ENCODE measurements at places on chromosomes 7 and 10.

GRCh38 chr10:73932620-73933112 lies 21.7 kb downstream of the PLAU start:
- DNase-seq, result no peak

- DNase-seq, result no peak
These were observed 10.0 kb downstream of the WDR91 start for GRCh38 chr7:135201350-135201749.

DNA sequence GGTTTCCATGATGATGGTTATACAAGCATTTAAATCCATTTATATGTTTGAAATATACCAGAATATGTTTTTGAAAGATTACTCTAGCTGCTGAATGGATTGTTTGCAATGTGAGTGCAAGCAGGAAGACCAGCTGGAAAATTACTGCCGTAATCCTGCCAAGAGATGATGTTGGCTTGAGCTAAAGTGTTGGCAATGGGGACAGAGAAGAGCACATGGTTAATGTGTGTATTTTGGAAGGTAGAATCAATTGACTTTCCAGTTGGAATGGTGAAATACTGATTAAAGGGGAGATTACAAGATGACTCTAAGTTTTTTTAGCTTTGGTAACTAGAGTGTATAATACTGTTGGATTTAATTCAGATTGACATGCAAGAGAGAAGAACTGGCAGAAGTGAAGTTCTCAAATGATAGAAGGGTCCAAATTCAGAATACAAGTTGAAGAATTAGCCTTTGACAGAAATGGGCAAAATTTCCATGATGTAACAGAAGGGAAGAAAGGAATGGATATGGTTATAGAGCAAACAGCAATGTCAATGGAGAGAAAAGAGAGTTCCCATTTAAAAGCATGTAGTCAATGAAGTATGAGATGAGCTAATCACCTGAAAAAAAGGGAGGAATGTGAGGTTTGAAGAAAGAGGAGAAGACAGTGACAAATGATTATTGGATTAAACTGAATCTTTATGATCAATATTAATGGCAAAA lies 422.0 kb downstream of the CDC14C start:
- peak; percentile 51 for DNase-seq

- DNase-seq, result no peak
These were observed 146.2 kb downstream of the ARHGAP22 start for GRCh38 chr10:48458662-48459048.

DNA sequence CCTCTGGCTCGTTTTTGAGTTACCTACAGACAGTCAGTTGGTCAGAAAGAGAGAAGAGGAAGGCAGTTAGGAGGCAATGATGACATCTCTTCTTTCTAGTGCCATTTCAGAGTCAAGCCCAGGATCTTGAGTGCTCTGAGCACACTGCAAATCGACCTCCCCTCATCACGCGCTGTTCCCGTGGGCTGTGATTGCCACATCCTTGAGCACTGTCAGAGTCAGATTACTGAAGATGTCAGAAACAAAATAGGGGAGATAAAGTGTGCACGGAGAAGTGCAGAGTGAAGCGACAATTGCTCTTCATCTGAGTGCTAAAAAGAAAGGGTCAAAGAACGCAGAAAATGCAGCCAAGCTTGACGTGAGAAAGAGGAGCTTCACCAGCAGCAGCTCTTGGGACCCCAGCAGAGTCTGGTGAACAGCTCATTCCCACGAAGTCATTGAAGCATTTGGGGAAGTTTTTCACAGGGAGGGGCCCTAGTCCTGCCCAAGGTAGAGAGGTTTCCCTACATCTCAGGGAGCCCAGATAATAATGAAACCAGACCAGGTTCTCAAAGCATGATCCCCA lies 661.7 kb upstream of the AUTS2 start:
- no peak for DNase-seq

DNA sequence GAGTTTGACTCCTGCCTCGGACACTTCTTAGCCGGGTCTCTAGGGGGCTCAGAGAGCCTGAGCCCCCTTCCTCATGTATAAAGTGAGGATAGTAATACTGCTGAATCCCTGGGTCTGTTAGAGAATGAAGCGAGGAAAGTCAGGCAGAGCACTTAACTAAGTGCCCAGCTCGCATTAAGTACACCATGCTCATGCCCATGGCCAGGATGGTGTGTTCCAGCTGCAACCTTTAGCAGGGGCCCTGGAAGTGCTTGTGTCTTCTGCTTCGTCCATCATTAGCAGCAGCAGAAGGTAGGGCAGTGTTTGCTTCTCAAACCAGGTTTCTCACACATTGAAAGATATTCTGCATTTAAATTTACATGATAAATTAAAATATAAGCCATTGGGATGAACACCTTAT lies 27.3 kb upstream of the WDFY4 start:
- no peak for DNase-seq

GRCh38 chr10:71520042-71520441 lies 123.3 kb downstream of the CDH23 start:
- DNase-seq, result no peak

GRCh38 chr10:99422529-99423096 lies 7.8 kb downstream of the GOT1 start:
- DNase-seq, result no peak

- no peak for DNase-seq
These were observed 106.2 kb downstream of the ELAPOR2 start for GRCh38 chr7:86953219-86953618.

GRCh38 chr7:150479023-150479716 lies 28.7 kb downstream of the GIMAP8 start:
- DNase-seq, result peak; percentile 35

DNA sequence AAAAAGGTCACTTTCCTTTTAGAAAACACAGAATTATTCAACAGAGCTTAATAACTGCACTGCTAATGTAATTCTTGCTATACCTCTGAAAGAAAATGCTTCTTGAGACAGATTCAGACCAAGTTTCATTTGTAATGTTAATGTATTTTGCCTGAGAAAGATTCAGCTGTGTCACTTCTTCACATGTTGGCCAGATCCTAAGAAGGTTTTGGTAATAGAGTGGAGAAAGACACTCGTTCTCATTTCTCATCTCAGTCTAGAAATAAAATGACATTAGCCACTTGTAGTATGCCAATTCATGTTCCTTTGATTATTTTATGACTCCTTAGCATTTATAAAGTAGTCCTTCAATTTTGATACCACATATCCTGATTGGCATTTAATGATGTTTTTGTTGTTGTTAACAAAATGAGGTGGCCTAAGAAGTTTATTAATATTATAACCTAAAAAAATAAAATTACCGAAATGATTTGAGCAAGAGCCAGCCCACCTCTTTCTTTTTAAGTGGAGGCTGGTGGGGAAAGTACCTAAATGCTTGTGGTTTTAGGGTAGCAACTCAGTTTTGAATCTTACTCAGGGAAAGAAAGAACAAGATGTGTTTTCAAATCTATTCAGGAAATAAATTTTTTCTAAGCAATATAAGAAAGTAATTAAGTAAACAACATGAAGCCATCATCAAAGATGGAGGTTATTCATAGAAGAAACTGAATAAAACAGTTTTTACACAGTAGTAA lies 16.4 kb upstream of the ELAPOR2 start:
- no peak for DNase-seq

DNA sequence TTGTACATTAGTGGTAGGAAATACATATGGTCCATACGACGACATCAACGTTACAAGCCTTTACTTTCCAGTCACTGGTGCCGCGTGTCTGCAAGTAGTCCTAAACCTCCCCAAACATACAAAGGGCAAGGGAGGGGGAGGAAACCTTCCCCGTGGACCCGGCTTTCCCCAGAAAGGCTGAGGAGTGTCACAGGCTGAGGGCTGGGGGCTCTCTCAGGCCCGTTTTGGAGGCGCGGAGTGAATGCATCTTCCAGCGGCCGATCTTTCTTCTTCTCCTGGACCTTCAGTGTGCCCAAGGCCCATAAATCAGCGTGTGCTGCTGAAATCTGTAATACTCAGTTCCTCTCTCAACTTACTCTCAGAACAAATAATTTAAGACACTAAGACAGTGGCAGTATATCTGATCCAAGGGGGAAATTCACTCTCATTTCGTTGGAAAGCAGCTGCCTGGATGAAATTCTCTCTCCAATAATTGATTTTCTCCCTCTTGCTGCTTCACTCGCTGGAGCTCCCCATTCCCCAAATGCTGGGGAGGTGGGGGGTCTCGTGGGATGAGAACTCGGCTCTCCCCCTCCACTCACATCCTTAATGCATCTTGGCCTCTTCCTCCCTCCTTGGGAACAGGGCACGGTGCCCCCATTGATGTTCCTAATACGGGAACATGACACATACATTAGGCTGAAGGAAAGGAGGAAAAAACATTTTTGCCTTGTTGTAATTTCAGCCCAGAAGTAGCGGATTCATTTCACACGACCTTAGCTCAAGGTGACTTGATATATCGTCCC lies 126.1 kb downstream of the ADARB2 start:
- DNase-seq, result no peak

DNA sequence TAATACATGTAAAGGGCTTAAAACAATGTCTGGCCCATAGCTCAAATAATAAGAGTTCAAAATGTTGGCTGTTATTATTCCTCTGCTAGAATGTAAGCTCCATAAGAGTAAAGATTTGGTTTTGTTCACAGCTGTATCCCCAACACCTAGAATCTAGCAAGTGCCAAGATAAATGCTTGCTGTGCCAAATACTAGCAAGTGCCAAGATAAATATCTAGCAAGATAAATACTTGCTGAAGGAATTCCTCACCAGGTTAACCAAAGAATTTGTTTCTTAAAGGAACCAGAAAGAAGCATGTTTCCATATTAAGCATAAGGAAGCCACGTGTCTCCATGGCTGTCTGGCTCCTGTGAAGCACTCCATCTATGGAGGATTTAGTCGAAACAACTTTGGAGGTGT lies 235.2 kb upstream of the SP4 start:
- no peak for DNase-seq

DNA sequence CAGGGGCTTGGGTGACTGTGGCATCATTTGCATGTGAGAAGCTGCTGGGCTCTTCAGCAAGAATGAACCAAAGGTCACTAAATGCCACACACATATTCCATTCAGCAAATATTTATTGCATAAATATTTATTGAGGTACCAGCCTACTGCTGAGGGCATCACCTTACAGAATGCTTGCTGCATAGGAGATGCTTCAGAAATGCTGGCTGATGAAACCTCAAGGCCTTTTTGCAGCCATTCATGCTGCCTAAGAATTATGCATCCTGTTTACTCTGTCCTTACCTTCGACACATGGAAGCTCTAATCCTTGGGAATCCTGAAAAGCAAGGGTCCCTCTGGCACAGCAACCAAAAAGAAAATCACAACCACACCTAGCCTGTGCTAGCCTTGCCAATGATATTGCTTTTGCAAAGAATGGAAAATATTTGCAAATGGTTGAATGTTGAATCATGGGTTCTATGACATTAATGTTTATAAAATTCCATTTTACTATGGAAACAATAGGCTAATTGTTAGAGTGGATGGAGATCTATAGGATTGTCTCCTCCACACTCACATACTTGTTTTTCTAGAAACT lies 79.6 kb downstream of the PCGF5 start:
- DNase-seq, result no peak

- no peak for DNase-seq
These were observed 11.4 kb downstream of the BUB3 start for GRCh38 chr10:123165445-123166072.

GRCh38 chr10:95363303-95363912 lies 72.6 kb upstream of the PDLIM1 start:
- DNase-seq, result peak; percentile 88

- peak; percentile 73 for DNase-seq
These were observed 26.8 kb downstream of the VSIR start for GRCh38 chr10:71746344-71747037.

GRCh38 chr10:133125901-133126300 lies 34.1 kb upstream of the KNDC1 start:
- no peak for DNase-seq

DNA sequence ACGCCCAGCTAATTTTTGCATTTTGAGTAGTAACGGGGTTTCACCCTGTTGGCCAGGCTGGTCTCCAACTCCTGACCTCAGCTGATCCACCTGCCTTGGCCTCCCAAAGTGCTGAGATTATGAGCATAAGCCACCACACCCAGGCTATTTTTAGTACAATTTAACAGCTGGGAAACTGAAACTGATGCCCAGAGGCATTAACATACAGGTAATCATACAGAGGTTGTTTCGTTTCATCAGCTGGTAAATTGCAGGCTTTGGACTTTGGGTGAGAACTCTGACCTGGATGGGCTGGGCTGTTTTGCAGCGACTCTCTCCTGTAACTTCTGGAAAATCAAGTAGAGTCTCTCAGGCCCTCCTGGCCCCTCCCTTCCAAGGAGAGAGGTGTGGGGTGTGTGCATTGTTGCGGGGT lies 6.2 kb upstream of the ACHE start:
- DNase-seq, result no peak

- DNase-seq, result peak; percentile 54
These were observed 36.3 kb downstream of the ARID5B start for GRCh38 chr10:61937631-61938351.

DNA sequence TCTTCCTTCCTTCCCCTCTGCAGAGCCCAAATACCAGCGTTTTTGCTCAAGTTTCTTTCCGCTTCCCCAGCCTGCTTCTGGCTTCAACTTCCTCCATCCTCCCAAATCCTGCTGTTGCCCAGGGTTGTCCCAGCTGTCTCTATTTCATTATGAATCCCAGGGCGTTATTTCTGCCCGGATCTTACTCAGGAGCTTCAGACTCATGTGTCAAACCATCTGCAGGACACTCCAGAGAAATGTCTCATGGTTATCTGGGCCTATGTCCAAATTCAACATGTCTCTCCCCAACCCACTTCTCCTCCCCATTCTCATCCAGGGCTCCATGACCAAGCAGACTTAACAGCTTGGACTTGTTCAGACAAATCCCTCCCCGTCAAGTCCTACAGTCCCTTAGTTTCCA lies 15.6 kb downstream of the ARHGAP22 start:
- DNase-seq, result no peak

GRCh38 chr10:109889867-109890266 lies 33.4 kb downstream of the XPNPEP1 start:
- no peak for DNase-seq

DNA sequence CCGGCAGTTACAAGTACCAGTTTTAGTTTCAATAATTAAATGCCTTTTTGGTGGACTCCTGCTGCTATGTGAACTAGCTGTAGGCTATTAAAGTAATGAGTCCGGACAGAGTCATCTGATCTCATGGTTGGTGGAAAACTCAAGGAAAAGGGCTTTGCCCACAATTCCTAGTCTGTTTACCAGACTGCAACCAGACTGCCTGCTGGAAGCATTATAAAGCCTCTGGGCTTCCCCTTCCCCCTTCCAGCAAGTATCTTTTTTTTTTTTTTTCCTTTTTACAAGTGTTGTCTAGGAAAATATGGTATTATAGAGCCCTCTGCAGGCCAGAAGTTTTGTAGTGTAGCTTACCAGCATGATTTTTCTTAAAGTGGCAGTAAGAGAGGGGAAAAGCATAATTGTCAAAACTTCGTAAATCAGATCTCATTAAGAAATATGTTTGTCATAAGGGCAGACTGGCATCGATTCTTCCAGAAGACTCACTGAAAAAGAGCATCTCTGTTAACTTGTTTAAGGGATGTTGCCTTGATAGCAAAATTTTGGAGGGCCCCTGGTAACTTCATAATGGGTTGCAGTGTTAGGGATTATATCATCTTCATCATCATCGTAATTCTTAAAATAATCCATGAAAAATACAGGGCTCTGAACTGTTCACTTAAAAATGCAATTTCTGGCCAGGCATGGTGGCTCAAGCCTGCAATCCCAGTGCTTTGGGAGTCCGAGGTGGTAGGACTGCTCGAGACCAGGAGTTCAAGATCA lies 181.3 kb downstream of the TAX1BP1 start:
- DNase-seq, result no peak
